ENCODE measurements at places on chromosomes 4 and X. TPM values are rescaled to one million over a fixed set of nuclear protein-coding genes. Genes with fewer than 3 reads are reported as not detected.
A peak's percentile ranks its signal among the peaks of the same experiment; 100 is the strongest.

DNA sequence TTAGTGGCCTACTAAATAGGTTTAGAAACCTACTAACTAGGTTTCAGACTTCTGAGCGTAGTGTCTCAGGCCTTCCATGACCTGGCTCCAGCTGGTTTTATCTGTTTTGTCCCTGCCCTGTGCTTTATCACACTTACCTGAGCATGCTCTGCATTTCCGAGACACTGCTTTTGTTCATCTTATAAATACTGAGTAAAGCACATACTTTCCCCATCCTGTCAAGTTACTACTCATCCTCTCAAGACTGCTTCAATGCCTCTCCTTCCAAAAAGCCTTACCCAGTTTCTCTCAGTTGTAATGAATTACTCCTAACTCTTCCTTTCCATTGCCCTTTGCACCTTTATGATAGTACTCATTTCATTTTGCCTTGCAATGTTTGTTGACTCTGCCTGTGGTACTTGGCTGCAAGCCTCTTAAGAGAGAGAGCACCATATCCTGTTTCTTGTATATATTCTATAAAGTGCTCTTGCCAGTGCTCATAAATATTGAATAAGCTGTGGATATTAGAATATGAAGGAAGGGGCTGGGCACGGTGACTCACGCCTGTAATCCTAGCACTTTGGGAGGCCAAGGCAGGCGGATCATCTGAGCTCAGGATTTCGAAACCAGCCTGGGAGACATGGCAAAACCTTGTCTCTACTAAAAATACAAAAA, 34.4 kb downstream of the SLAIN2 start:
- H3K27me3 ChIP-seq, result no peaks in the 10 kb centered on the region
- H3K4me1 ChIP-seq, result no peaks in the 10 kb centered on the region
- peaks cover 34% of the 10 kb centered on the region for H3K36me3 ChIP-seq
- H3K27ac ChIP-seq, result no peak overlapping the region
- no peak overlapping the region for H3K4me3 ChIP-seq
- no peak for DNase-seq

DNA sequence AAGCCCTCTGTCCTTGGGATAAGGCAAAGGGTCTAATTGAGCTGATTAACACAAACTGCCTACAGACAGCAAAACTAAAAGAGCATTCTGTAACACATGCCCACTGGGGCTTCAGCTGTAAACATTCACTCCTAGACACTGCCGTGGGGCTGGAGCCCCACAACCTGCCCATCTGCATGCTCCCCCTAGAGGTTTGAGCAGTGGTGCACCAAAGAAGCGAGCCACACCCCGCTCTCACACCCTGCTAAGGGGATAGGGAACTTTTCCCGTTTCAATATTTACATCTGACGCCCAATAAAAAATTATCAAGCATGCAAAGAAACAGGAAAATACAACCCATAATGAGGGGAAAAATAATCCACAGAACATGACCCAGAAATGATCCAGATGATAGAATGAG, 46.9 kb upstream of the HSD17B10 start:
- no peaks in the 10 kb centered on the region for H3K4me1 ChIP-seq
- no peak overlapping the region for H3K27ac ChIP-seq
- no peaks in the 10 kb centered on the region for H3K36me3 ChIP-seq
- H3K27me3 ChIP-seq, result no peaks in the 10 kb centered on the region
- DNase-seq, result peak; percentile 58

Gene CFAP99
- not detected for total RNA-seq

DNA sequence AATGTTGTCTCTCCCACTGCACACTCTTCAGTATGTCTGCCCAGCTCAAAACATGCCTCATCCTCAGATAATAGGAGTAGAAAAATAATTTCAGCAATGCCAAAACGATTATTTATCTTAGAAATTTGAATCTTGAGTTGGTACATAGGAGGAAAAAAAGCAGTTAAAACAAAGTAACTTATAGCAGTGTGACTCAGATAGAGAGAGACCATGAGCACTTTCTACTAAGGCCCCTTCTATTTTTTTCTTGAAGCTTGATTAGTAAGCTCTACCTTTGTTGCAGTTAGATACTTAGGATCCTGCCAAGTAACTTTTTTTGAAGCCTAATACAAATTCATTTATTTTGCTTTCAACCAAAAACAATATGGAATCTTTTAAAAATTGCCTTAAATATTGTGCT, 212.3 kb downstream of the MAD2L1 start:
- H3K27me3 ChIP-seq, result no peaks in the 10 kb centered on the region
- H3K4me1 ChIP-seq, result no peaks in the 10 kb centered on the region
- H3K27ac ChIP-seq, result no peak overlapping the region
- no peaks in the 10 kb centered on the region for H3K36me3 ChIP-seq

- no peak overlapping the region for H3K4me3 ChIP-seq
- H3K27ac ChIP-seq, result no peak overlapping the region
- no peaks in the 10 kb centered on the region for H3K36me3 ChIP-seq
- peak; percentile 62 for DNase-seq
- no peaks in the 10 kb centered on the region for H3K4me1 ChIP-seq
These were observed 132.7 kb downstream of the CPZ start for GRCh38 chr4:8725071-8725841.

Gene GLRA2
- not detected for total RNA-seq

GRCh38 chr4:110034026-110034393, 121.3 kb downstream of the EGF start:
- no peak overlapping the region for H3K4me3 ChIP-seq
- no peaks in the 10 kb centered on the region for H3K36me3 ChIP-seq
- no peak for DNase-seq
- H3K4me1 ChIP-seq, result no peaks in the 10 kb centered on the region

- H3K4me3 ChIP-seq, result no peak overlapping the region
- H3K27ac ChIP-seq, result no peak overlapping the region
- H3K27me3 ChIP-seq, result no peaks in the 10 kb centered on the region
- no peaks in the 10 kb centered on the region for H3K4me1 ChIP-seq
- no peak for DNase-seq
These were observed 117.0 kb downstream of the TBL1X start for GRCh38 chrX:9581771-9582385.

Gene MAGEC3
- 0.58 TPM for total RNA-seq

DNA sequence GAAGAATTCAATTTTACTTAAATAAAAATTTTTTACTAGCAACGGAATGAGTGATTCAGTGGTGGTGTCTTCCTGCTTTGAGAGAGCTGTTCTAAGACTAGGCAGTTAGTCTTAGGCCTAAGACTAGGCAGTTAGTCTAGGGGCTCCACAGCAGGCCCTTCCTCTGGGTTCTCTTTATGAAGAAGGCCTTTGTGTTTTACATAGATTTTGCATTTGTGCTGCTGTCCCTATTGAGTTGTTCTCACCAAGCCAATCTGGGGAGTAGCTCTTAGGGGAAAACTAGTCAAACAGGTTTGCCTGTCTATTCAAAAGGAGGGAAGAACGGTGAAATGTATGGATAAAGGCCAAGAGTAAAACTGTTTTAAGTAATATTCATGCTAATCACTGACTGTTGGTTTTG, 7.6 kb downstream of the UGT8 start:
- no peak overlapping the region for H3K4me3 ChIP-seq
- no peaks in the 10 kb centered on the region for H3K36me3 ChIP-seq
- H3K27ac ChIP-seq, result no peak overlapping the region
- no peaks in the 10 kb centered on the region for H3K27me3 ChIP-seq

Gene ZFP42
- 7.9 TPM for total RNA-seq

- no peaks in the 10 kb centered on the region for H3K27me3 ChIP-seq
- H3K4me1 ChIP-seq, result peaks cover 6% of the 10 kb centered on the region
- DNase-seq, result peak; percentile 17
- no peak overlapping the region for H3K4me3 ChIP-seq
- peaks cover 5% of the 10 kb centered on the region for H3K36me3 ChIP-seq
These were observed 10.4 kb downstream of the AFF1 start for GRCh38 chr4:86944964-86945781.

Gene SPANXN2
- total RNA-seq, result not detected

DNA sequence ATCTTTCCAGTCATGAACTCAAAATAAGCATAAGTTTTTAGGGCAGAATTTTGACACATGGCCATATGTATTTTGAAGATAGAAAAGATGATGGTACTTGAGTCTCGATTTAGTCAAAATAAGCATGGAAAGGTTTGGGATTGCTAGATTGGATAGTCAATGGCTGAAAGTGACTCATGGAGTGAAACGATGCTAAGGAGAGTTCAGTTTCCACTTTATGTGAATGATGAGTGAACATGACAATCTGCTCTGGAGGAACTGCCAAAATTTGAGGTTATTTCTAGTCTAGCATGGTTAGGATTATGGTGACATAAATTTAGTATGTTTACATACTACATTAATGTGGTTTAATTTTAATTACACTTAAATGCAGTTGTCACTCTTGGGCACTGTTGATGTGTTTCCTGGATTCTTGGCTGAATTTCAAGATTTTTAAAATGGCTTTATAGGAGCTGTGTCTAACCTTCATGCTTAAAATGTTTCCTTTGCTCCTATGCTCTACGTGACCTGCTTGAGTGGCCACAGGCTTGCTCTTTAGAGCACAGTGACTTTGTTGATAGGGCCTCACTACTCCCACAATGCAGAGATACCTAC, 17.1 kb downstream of the DDX3X start:
- H3K4me3 ChIP-seq, result no peak overlapping the region
- H3K4me1 ChIP-seq, result no peaks in the 10 kb centered on the region
- peaks cover 41% of the 10 kb centered on the region for H3K36me3 ChIP-seq

Gene CHIC2
- total RNA-seq, result 10.2 TPM

Gene TRIM61
- total RNA-seq, result 3.3 TPM

- no peak overlapping the region for H3K4me3 ChIP-seq
- H3K4me1 ChIP-seq, result no peaks in the 10 kb centered on the region
- H3K27ac ChIP-seq, result no peak overlapping the region
- H3K27me3 ChIP-seq, result no peaks in the 10 kb centered on the region
- H3K36me3 ChIP-seq, result no peaks in the 10 kb centered on the region
These were observed 62.4 kb downstream of the NPFFR2 start for GRCh38 chr4:72094059-72094797.

Gene HTRA3
- total RNA-seq, result 6.9 TPM

GRCh38 chrX:108584617-108585211, 145.1 kb downstream of the COL4A5 start:
- no peaks in the 10 kb centered on the region for H3K27me3 ChIP-seq
- no peak overlapping the region for H3K4me3 ChIP-seq
- peaks cover 42% of the 10 kb centered on the region for H3K36me3 ChIP-seq
- DNase-seq, result peak; percentile 79
- no peak overlapping the region for H3K27ac ChIP-seq
- no peaks in the 10 kb centered on the region for H3K4me1 ChIP-seq

- H3K36me3 ChIP-seq, result no peaks in the 10 kb centered on the region
- H3K27ac ChIP-seq, result no peak overlapping the region
- no peaks in the 10 kb centered on the region for H3K27me3 ChIP-seq
- no peak for DNase-seq
These were observed 55.1 kb downstream of the NAF1 start for GRCh38 chr4:163111588-163111987.

Gene ASB9
- total RNA-seq, result not detected

- no peak overlapping the region for H3K27ac ChIP-seq
- no peak for DNase-seq
- H3K27me3 ChIP-seq, result no peaks in the 10 kb centered on the region
- no peak overlapping the region for H3K4me3 ChIP-seq
These were observed 46.8 kb downstream of the PSAPL1 start for GRCh38 chr4:7387925-7388324.

DNA sequence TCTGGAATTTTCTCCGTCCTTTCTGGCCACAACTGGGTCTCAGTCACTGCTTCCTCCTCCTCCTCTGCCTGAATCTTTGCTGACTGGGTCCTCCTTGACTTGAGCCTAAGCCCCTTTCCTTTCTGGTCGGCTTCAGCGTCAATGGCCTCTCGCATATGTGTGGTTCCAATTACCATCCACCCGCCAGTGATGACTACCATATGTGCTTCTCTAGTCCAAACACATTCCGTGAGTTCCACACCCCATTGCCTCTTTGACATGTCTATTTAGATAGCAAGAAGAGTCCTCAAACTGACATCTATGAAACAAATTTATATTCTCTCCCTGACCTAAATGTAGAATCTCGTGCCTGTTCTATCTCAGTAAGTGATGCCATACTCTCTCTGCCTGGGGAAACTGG, 19.8 kb downstream of the MXRA5 start:
- no peaks in the 10 kb centered on the region for H3K27me3 ChIP-seq
- H3K36me3 ChIP-seq, result peaks cover 37% of the 10 kb centered on the region
- H3K4me1 ChIP-seq, result no peaks in the 10 kb centered on the region
- no peak overlapping the region for H3K4me3 ChIP-seq
- no peak overlapping the region for H3K27ac ChIP-seq
- DNase-seq, result no peak

GRCh38 chr4:69563424-69563823, 67.7 kb upstream of the UGT2B4 start:
- H3K4me1 ChIP-seq, result no peaks in the 10 kb centered on the region
- no peaks in the 10 kb centered on the region for H3K27me3 ChIP-seq
- H3K36me3 ChIP-seq, result no peaks in the 10 kb centered on the region
- DNase-seq, result no peak

Gene GPR50
- 0.18 TPM for total RNA-seq

GRCh38 chr4:41196633-41197332, 17.6 kb downstream of the APBB2 start:
- no peak overlapping the region for H3K4me3 ChIP-seq
- no peak overlapping the region for H3K27ac ChIP-seq
- no peak for DNase-seq

DNA sequence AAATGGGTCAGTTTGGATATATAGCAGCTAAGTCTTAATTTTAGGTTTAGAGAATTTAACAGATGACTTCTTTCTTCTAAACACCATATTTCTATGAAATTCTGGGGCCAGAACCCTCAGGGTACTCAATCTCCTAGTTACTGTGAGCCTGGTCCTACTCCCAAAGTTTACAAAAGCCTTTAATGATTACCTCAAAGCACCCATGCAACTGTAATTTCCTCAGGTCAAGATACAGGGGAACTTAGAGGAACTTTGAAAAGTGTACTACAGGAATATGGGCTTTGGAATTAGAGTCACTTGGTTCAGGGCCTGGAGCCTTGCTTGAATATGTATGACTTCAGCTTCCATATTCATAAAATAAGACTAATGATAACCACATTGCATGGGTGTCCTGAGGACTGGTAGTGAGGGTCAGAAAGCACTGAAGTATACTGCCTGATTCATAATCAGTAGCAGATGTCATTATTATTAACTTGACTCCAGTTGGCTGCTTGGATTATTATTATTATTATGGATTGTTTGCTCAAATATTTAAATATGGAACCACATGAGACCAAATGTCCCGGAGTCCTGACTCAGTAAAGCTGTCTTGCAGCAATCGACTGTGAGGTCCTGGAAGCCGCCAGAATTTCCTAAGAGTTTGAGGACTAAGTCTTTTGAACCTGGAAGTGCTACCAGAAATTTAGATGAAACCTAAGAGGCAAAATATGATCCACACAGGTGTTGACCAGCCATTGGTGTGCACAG, 2.0 kb upstream of the ADH7 start:
- no peaks in the 10 kb centered on the region for H3K27me3 ChIP-seq
- no peak overlapping the region for H3K27ac ChIP-seq
- no peaks in the 10 kb centered on the region for H3K4me1 ChIP-seq
- no peak for DNase-seq

GRCh38 chr4:180710628-180711337, 1532.4 kb upstream of the TENM3 start:
- no peaks in the 10 kb centered on the region for H3K36me3 ChIP-seq
- H3K4me3 ChIP-seq, result no peak overlapping the region
- no peaks in the 10 kb centered on the region for H3K27me3 ChIP-seq
- no peaks in the 10 kb centered on the region for H3K4me1 ChIP-seq

Data from endodermal cell (in vitro differentiated cells).